Colonic mucosa (tissue), 4 donors: ENCODE measurements at places on chromosomes 2 and 18. TPM values are rescaled to one million over a fixed set of nuclear protein-coding genes. Genes with fewer than 3 reads are reported as not detected.

ABHD1 gene
- not detected for total RNA-seq

RESP18 gene
- not detected for total RNA-seq

PROC gene
- total RNA-seq = 3.4 TPM

SIGLEC15 gene
- total RNA-seq = not detected

IMPACT gene
- 25.6 TPM for total RNA-seq

SLC9A4 gene
- total RNA-seq = 0.15 TPM

TUBA3E gene
- total RNA-seq = not detected

GRCh38 chr2:213065583-213066442 is 85.6 kb downstream of the IKZF2 start:
- no peak overlapping the region for H3K27ac ChIP-seq
- DNase-seq = peak; percentile 39
- H3K4me3 ChIP-seq = no peak overlapping the region
- no peaks in the 10 kb centered on the region for H3K36me3 ChIP-seq

DNA sequence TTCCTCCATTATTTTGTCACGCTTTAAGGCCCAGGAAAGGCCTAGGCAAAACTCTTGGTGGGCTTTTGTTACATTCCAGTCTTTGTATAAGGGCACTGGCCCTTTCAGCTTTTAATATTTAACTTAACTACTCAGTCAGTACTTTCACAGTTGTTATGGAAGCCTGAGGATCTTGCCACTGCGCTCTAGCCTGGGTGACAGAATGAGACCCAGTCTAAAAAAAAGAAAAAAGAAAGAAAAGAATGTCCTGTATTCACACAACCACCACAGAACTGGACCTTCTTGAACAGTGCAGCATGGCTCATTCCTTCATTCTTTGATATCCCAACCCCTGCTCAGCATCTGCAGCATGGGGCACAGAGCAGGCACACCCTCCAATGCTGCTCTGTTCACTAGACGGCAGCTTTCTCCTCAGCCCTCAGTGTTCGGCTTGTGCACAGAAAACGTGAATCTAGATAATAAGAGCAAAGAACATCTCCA is 93.4 kb upstream of the MSH2 start:
- H3K36me3 ChIP-seq = no peaks in the 10 kb centered on the region
- no peak overlapping the region for H3K4me3 ChIP-seq
- H3K4me1 ChIP-seq = peaks cover 6% of the 10 kb centered on the region
- DNase-seq = no peak

DNA sequence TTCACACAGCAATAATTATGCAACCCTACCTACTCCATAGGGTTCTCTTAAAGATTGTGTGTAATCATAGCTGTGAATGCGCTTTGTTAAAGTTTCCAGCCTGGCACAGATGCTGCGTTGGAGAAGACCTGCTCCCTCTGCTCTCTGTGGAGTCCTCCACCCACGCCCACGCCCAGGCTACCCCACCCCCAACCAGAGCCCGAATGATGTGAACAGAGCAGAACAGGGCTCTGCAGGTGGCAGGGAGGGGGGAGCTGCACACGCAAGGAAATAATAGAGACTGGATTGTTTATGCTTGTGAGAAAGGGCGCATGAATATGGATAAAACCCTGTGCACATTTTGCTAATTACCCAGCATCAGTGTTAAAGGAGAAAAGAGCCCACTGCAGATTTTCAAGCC is 447.5 kb downstream of the BCL11A start:
- no peak overlapping the region for H3K27ac ChIP-seq
- no peaks in the 10 kb centered on the region for H3K4me1 ChIP-seq
- no peaks in the 10 kb centered on the region for H3K36me3 ChIP-seq

- no peaks in the 10 kb centered on the region for H3K27me3 ChIP-seq
- DNase-seq = peak; percentile 75
- H3K4me3 ChIP-seq = no peak overlapping the region
- H3K36me3 ChIP-seq = no peaks in the 10 kb centered on the region
- H3K27ac ChIP-seq = peak overlapping the region; percentile 82
Measured at GRCh38 chr2:207939342-207940108, 85.8 kb downstream of the PLEKHM3 start.

DNA sequence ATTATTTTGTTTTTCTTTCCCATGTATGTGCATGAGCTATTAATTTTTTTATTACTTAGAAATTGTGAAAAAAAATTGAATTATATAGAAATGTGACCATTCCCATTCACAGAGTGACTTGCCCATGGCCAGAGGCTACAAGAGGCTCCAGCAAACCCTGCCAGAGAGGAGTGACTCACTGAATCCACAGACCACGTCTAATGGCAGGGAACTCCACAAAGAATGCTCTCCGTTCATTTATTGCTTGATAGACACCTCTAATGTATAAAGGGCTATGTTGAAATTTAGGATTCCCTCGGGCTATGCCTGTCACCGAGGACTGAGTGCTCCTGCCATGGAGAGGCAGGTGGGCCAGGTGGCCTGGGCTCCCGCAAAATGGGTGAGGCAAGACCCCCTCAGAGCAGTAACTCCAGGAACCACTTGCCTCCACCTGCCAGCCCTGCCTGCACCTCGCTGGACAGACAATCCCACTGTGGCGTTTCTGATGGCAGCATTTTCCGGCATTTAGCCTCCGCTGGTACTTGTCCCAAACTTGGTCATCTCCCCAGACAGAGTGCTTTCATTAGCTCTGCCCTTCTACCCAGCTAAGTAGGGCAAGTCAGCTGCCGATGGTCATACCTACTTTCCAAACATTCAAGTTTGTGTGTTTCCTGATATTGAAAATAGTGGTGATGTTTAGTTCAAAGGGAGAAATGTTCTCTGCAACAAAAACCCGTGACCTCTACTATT is 200.3 kb downstream of the PRKCE start:
- no peaks in the 10 kb centered on the region for H3K27me3 ChIP-seq
- no peak overlapping the region for H3K4me3 ChIP-seq
- H3K4me1 ChIP-seq = no peaks in the 10 kb centered on the region

GRCh38 chr2:181464966-181465365 is 7.8 kb downstream of the ITGA4 start:
- no peak for DNase-seq
- no peaks in the 10 kb centered on the region for H3K4me1 ChIP-seq
- H3K4me3 ChIP-seq = no peak overlapping the region

- no peak for DNase-seq
- no peak overlapping the region for H3K4me3 ChIP-seq
- H3K27me3 ChIP-seq = no peaks in the 10 kb centered on the region
- no peaks in the 10 kb centered on the region for H3K4me1 ChIP-seq
Measured at GRCh38 chr2:111957872-111958354, 59.5 kb downstream of the MERTK start.

DNA sequence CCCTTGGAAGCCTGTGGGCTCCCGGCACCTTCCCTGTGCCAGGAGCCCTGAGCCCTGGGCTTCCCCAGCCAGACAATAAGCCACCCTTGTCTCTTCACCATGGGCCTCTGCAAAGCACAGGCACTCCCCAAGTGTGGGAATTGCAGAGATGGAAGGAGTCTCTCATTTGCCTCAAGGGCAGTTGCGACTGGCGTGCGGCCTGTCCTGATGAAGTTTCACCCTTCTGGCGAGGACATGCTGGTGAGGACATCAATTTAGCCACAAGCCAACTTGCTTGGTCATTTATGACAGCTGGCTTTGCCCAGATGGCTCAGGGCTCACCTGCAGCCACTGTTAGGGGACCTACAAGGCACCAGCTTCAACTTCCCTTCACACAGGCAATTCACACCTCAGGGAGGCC is 180.2 kb downstream of the ANAPC1 start:
- H3K4me1 ChIP-seq = peaks cover 6% of the 10 kb centered on the region
- no peak overlapping the region for H3K27ac ChIP-seq
- DNase-seq = peak; percentile 15
- H3K27me3 ChIP-seq = no peaks in the 10 kb centered on the region
- H3K4me3 ChIP-seq = no peak overlapping the region

GRCh38 chr2:133266041-133266925 is 302.0 kb downstream of the NCKAP5 start:
- peak overlapping the region; percentile 19 for H3K4me3 ChIP-seq
- H3K27me3 ChIP-seq = no peaks in the 10 kb centered on the region
- DNase-seq = no peak
- no peaks in the 10 kb centered on the region for H3K36me3 ChIP-seq
- no peak overlapping the region for H3K27ac ChIP-seq

- no peaks in the 10 kb centered on the region for H3K36me3 ChIP-seq
- H3K4me1 ChIP-seq = no peaks in the 10 kb centered on the region
- H3K4me3 ChIP-seq = no peak overlapping the region
- no peaks in the 10 kb centered on the region for H3K27me3 ChIP-seq
Measured at GRCh38 chr2:223264541-223265193, 212.7 kb downstream of the KCNE4 start.

DNA sequence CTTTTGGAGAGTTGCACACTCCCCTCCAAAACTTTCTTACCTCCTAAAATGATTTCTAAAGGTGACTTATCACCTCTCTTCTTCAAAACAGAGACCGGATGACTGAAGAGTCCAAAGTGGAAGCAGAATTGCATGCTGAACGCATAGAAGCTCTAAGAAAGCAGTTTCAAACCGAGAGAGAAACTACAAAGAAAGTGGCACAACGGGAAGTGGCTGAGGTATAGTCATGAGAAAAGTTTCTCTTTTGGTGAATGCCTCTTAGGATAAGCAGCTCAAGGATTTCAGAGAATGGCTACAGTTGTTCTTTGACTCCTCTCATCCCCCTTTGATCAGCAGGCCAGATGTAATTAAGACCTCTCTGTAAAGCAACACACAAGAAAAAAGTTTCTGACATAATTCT is 73.6 kb downstream of the GTF3C3 start:
- no peaks in the 10 kb centered on the region for H3K4me1 ChIP-seq
- H3K27ac ChIP-seq = no peak overlapping the region
- H3K36me3 ChIP-seq = no peaks in the 10 kb centered on the region
- H3K4me3 ChIP-seq = no peak overlapping the region
- no peak for DNase-seq

DNA sequence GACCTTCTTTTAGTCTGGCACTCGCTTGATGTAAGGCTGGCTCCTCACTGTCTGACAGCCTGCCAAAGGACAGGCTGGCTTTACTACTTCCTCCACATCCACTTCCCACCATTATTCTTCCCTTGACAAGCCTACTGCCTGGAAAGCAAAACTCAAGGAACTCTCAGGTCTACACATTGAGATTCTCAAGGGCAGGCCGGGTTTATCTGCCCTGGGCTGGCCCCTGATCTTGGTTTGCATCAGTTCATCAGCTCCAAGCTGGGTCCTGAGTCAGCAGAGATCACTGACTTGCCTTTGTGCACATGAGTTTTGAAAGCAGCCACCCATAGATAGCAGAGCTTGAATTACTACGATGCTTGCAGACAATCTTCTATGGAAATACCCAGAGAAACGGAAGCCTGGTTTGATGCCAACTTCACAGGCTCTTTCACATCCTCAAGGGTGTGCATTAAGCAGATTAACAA is 53.9 kb downstream of the KCTD18 start:
- H3K4me3 ChIP-seq = no peak overlapping the region
- no peaks in the 10 kb centered on the region for H3K4me1 ChIP-seq
- no peak overlapping the region for H3K27ac ChIP-seq

- no peaks in the 10 kb centered on the region for H3K36me3 ChIP-seq
- peaks cover 6% of the 10 kb centered on the region for H3K4me1 ChIP-seq
- peak; percentile 53 for DNase-seq
Measured at GRCh38 chr18:51196118-51196810, 1.2 kb downstream of the MEX3C start.

GRCh38 chr2:179664972-179665812 is 196.2 kb downstream of the ZNF385B start:
- H3K36me3 ChIP-seq = no peaks in the 10 kb centered on the region
- H3K27ac ChIP-seq = no peak overlapping the region
- no peak overlapping the region for H3K4me3 ChIP-seq
- H3K4me1 ChIP-seq = no peaks in the 10 kb centered on the region
- H3K27me3 ChIP-seq = no peaks in the 10 kb centered on the region

DNA sequence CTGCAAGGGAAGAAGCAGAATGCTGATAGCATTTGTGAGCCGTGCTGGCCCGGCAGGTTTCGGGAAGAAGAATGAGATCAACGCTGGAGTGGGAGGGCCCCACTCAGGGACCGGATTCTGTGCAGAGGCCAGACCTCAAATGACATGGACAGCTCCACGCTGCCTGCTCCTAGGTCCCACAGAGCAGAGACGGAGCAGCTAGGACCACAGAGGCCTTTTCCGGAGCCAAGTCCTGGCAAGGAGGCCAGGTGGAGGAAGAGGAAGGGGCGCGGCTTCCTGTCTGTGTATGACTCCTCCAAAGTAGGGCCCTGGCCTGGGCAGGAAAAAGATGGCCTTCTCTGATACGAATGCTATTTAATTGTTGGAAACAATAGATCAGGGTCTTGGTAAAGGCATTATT is 139.9 kb downstream of the LRRC30 start:
- no peaks in the 10 kb centered on the region for H3K27me3 ChIP-seq
- no peak for DNase-seq
- no peak overlapping the region for H3K27ac ChIP-seq
- H3K4me1 ChIP-seq = no peaks in the 10 kb centered on the region

DNA sequence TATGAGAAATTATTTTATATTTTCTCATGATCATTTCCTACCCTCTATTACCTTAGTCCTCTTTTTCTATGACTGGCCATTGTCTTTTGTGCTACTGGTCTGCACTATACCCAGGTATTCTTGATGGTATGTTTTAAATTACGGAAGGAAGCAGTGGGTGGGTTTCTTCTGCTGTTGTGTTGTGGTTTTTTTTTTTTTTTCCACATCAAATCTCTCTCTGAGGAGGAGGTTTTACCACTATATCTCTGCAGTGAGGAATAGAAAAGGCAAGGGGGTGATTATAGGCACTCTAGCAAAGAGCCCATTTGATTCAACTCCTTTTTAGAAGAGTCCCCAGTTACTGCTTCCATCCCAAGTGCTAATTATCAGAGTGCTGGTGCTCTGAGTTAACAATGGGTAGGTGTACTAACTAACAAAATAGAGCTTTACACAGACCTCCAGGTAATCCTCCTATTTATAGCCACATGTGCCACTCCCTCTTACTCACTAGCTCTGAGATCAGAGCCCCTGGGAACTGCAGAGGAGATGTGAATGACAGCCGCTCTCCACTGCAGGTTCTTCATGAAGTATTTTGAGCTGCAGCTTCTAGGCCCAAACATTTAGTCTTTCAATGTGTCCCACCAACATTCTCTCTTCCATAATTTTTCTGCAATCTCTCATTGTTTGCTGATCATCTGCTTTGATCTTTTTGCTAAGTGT is 301.6 kb upstream of the GULP1 start:
- H3K4me1 ChIP-seq = no peaks in the 10 kb centered on the region
- no peak overlapping the region for H3K4me3 ChIP-seq
- no peak overlapping the region for H3K27ac ChIP-seq
- no peaks in the 10 kb centered on the region for H3K27me3 ChIP-seq
- no peak for DNase-seq

- no peaks in the 10 kb centered on the region for H3K27me3 ChIP-seq
- H3K4me1 ChIP-seq = peaks cover 6% of the 10 kb centered on the region
- H3K4me3 ChIP-seq = peak overlapping the region; percentile 12
- no peaks in the 10 kb centered on the region for H3K36me3 ChIP-seq
- no peak overlapping the region for H3K27ac ChIP-seq
Measured at GRCh38 chr18:58768293-58768974, 96.2 kb upstream of the ZNF532 start.

GRCh38 chr2:218826791-218827190 is 4.8 kb downstream of the PRKAG3 start:
- DNase-seq = no peak
- no peaks in the 10 kb centered on the region for H3K36me3 ChIP-seq
- H3K27me3 ChIP-seq = no peaks in the 10 kb centered on the region
- no peak overlapping the region for H3K27ac ChIP-seq
